ENCODE measurements at places on chromosomes 1 and 21. TPM values are rescaled to one million over a fixed set of nuclear protein-coding genes. Genes with fewer than 3 reads are reported as not detected.

GRCh38 chr1:108747898-108748297, 1.4 kb downstream of the STXBP3 start:
- no peak overlapping the region for H3K27ac ChIP-seq
- no peaks in the 10 kb centered on the region for H3K27me3 ChIP-seq
- DNase-seq = no peak
- H3K4me3 ChIP-seq = no peak overlapping the region
- H3K36me3 ChIP-seq = no peaks in the 10 kb centered on the region
- H3K4me1 ChIP-seq = no peaks in the 10 kb centered on the region

- no peak overlapping the region for H3K27ac ChIP-seq
- H3K4me3 ChIP-seq = no peak overlapping the region
- no peak for DNase-seq
- H3K4me1 ChIP-seq = no peaks in the 10 kb centered on the region
These were observed 13.4 kb upstream of the HMCN1 start for GRCh38 chr1:185720633-185721272.

DNA sequence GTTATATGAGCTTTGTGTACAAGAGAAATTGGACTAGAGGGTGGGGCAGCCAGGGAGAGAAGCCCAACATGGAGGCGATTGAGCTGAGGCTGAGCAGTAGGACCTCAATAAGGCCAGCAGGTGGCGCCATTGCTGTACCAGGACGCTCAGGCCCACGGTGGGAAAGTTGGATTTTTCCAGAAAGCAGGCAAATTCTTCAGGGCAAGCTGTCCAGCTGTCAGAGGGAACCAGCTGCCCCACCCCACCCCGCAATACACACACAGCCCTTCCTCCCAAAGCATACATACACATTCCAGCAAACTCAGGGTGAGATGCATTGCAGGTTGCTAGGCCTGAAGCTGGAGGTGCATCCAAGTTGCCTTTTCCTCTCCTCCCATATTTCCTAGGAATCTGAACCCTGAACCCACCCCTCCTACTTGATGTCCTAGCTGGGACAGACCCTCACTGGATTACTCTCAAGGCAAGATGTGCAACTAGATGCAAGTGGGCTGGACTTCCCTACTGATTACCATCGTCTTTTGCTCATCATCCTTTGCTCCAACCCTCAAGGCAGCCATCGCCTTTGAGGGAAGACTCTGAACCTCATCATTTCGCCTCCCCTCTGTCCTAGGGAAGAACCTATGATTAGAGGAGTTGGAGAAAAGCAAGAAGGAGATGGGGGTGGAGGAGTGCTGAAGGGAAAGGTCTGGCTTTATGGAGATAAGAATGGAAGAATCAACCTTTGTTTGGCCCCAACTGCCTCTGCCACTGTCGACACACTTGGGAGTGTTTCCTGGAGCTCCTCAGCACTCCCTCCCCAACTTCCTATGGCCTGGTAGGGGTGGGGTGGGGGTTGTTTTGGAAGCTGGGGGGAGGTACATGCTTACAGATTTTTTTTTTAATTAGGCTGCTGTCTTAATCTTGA, 25.5 kb downstream of the CD34 start:
- H3K4me3 ChIP-seq = no peak overlapping the region
- no peaks in the 10 kb centered on the region for H3K36me3 ChIP-seq
- DNase-seq = peak; percentile 94

DNA sequence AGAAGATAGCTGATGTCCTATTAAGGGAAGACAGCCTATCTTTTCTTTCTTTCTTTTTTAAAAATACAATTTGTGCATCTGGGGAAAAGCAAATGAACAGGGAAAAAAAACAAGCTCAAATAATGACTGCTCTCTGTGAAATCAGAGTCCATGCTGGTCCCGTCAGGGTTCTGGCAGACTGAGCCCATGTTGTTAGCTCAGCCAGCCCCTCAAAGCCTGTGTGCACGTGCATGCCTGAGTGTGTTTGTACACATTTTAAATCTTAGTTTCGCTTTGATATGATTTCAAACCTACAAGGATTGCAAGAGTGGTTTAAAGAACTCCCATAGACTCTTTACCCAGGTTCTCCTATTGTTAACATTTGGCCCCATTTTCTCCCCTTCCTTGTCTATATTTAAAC, 231.8 kb upstream of the GREM2 start:
- H3K4me1 ChIP-seq = no peaks in the 10 kb centered on the region
- no peak overlapping the region for H3K27ac ChIP-seq
- H3K27me3 ChIP-seq = no peaks in the 10 kb centered on the region
- no peaks in the 10 kb centered on the region for H3K36me3 ChIP-seq
- DNase-seq = no peak

DNA sequence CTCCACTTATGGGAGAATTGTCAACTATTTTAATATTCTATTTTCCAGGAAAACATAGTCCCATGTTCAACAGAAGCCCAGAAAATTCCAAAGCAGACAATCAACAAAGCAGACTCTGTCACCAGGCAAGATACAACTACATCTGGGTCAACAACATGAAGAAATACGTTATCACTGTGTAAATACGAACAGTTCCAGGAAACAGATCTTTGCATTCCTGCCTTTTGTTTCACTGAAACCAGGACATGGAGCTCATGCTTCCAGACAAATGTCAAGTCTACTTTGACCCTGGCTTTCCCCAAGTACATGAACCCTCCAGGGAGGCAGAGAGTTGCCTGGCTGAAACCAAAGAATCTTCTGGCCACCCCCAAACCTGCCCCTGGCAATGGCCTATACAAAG, 106.7 kb downstream of the SETD4 start:
- H3K27me3 ChIP-seq = no peaks in the 10 kb centered on the region
- H3K4me1 ChIP-seq = no peaks in the 10 kb centered on the region
- no peaks in the 10 kb centered on the region for H3K36me3 ChIP-seq
- H3K4me3 ChIP-seq = no peak overlapping the region

GRCh38 chr1:17587693-17588047, 48.2 kb downstream of the ARHGEF10L start:
- DNase-seq = no peak
- H3K4me3 ChIP-seq = no peak overlapping the region
- peaks cover 2% of the 10 kb centered on the region for H3K4me1 ChIP-seq

- no peak overlapping the region for H3K27ac ChIP-seq
- no peaks in the 10 kb centered on the region for H3K27me3 ChIP-seq
- H3K36me3 ChIP-seq = no peaks in the 10 kb centered on the region
- no peak overlapping the region for H3K4me3 ChIP-seq
- DNase-seq = no peak
These were observed 23.0 kb downstream of the ERICH3 start for GRCh38 chr1:74650561-74650960.

DNA sequence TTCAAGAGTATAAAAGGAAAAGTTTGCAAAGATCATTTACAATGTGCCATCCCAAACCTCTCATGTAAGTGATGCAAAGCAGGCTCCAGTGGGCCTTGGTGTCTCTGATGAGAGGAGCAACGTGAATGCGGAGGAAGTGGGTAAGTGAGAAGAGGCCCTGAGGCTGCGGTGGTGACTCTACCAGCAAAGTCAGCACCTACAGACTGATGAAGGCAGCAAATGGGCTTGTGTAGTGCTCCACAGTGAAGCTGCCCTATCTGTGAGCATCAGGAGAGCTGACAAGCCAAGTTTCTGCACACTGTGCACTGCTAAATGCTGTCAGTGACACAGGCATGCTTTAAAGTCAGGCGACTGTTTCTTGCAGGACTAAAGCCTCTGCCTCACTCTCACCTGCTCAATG, 15.6 kb upstream of the RAP1A start:
- no peaks in the 10 kb centered on the region for H3K36me3 ChIP-seq
- H3K27me3 ChIP-seq = no peaks in the 10 kb centered on the region
- no peak overlapping the region for H3K27ac ChIP-seq

DNA sequence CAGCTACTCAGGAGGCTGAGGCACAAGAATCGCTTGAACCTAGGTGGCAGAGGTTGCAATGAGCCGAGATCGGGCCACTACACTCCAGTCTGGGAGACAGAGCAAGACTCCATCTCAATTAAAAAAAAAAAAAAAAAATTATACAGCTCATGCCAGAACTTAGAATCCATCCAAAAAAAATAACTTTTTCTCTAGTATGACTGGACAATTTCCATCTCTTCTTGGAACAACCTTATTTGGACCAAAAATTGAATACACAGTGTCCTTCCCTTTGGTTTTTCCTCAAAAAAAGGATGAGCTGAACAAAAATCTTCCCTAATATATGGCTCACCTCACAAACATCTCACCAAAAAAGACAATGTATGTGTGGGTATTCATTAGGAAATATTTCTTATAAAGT, 73.7 kb downstream of the TOR3A start:
- H3K27ac ChIP-seq = no peak overlapping the region
- no peak for DNase-seq
- no peak overlapping the region for H3K4me3 ChIP-seq

DNA sequence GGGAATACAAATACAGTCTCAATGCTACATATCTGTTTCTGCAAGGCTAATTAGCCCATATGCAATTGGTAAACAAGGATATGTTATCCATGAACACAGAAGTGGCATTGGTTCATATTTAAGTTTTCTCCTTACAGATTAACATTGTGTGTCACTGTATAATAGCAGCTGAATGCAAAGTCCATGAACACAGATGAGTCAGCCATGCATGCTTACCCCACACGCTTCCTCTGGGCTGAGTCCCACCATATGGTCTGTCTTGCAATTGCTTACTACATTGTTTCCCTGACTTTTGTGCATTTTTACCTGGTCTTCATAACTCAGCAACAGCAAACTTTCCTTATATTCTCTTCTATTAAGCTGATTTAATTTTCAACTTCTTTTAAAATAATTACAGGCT, 41.5 kb upstream of the TSNAX start:
- DNase-seq = no peak
- H3K36me3 ChIP-seq = no peaks in the 10 kb centered on the region
- H3K4me3 ChIP-seq = no peak overlapping the region
- no peaks in the 10 kb centered on the region for H3K4me1 ChIP-seq
- H3K27ac ChIP-seq = no peak overlapping the region
- no peaks in the 10 kb centered on the region for H3K27me3 ChIP-seq

- no peaks in the 10 kb centered on the region for H3K27me3 ChIP-seq
- H3K4me1 ChIP-seq = no peaks in the 10 kb centered on the region
- H3K4me3 ChIP-seq = no peak overlapping the region
- no peaks in the 10 kb centered on the region for H3K36me3 ChIP-seq
- peak overlapping the region; percentile 98 for H3K27ac ChIP-seq
These were observed 81.4 kb downstream of the SMYD2 start for GRCh38 chr1:214362188-214362882.

- no peaks in the 10 kb centered on the region for H3K27me3 ChIP-seq
- no peaks in the 10 kb centered on the region for H3K4me1 ChIP-seq
- no peaks in the 10 kb centered on the region for H3K36me3 ChIP-seq
- no peak overlapping the region for H3K4me3 ChIP-seq
- H3K27ac ChIP-seq = no peak overlapping the region
- DNase-seq = no peak
These were observed 3.5 kb downstream of the PTCH2 start for GRCh38 chr1:44839576-44839975.

DNA sequence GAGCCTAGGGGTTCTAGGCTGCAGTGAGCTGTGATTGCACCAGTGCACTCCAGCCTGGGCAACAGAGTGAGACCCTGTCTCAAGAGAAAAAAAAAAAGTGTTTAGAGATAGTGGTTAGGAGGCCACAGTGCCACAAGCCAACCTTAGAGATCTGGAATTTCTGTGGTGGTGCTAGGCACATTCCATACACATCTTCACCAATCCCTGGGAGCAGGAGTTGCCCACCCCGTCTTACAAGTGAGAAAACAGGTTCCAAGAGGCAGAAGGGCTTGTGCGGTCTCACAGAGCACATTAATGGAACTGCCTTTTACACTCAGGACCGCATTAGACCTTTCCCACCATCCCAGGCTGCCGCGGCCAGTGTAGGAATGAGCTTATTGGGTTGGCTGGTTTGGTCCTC, 93.2 kb downstream of the EPHB2 start:
- no peaks in the 10 kb centered on the region for H3K27me3 ChIP-seq
- H3K36me3 ChIP-seq = no peaks in the 10 kb centered on the region
- no peaks in the 10 kb centered on the region for H3K4me1 ChIP-seq
- no peak overlapping the region for H3K27ac ChIP-seq
- no peak for DNase-seq

DNA sequence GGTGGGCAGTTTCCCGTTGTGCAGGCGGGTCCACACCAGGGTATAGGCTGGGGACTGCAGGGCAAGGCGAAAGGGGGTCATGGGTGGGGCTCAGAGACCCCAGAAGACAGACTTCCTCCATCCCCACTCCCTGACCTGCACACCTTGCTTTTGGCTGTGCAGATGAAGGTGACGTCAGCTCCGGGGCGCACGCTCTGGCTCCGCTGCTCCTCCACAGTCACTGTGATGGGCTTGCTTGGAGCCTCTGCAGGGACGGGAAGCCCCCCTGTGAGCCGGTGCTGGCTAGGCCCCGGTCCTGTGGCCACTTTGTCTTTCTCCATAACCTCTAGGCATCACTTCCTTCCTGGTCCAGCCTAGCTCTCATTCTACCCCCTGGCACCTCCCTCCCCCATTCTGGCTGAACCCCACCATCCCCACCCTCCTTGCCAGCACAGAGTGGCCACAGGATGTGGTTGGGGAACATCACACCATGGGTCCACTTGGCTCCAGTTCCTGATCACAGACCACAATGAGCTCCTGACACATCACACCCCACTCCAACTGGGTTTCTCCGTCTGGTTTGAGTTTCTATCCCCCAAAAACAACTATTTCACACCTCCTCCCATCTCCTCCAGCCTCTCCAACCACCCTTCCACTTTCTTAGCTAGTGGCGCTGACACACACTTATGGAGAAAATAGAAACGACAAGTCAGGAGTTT, 45.2 kb downstream of the LDLRAD2 start:
- no peaks in the 10 kb centered on the region for H3K4me1 ChIP-seq
- no peaks in the 10 kb centered on the region for H3K27me3 ChIP-seq
- no peak overlapping the region for H3K4me3 ChIP-seq
- no peak for DNase-seq
- no peak overlapping the region for H3K27ac ChIP-seq

DNA sequence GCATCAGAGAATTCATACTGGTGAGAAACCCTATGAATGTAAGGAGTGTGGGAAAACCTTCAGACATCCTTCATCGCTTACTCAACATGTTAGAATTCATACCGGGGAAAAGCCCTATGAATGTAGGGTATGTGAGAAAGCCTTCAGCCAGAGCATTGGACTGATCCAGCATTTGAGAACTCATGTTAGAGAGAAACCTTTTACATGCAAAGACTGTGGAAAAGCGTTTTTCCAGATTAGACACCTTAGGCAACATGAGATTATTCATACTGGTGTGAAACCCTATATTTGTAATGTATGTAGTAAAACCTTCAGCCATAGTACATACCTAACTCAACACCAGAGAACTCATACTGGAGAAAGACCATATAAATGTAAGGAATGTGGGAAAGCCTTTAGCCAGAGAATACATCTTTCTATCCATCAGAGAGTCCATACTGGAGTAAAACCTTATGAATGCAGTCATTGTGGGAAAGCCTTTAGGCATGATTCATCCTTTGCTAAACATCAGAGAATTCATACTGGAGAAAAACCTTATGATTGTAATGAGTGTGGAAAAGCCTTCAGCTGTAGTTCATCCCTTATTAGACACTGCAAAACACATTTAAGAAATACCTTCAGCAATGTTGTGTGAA, 12.8 kb downstream of the ZFP69B start:
- no peak overlapping the region for H3K27ac ChIP-seq
- no peaks in the 10 kb centered on the region for H3K27me3 ChIP-seq
- peaks cover 5% of the 10 kb centered on the region for H3K36me3 ChIP-seq
- DNase-seq = no peak

Gene TSNAX
- total RNA-seq = 37.2 TPM

Gene NFASC
- total RNA-seq = 92.7 TPM

Gene TFF3
- 2.4 TPM for total RNA-seq

Gene RNF187
- total RNA-seq = 52.4 TPM

Gene RAB42
- 4.3 TPM for total RNA-seq
